SHP77 treated with DMSO at 0.1 percent for 48 hours (cell line): ENCODE measurements at places on chromosomes 4 and X.

DNA sequence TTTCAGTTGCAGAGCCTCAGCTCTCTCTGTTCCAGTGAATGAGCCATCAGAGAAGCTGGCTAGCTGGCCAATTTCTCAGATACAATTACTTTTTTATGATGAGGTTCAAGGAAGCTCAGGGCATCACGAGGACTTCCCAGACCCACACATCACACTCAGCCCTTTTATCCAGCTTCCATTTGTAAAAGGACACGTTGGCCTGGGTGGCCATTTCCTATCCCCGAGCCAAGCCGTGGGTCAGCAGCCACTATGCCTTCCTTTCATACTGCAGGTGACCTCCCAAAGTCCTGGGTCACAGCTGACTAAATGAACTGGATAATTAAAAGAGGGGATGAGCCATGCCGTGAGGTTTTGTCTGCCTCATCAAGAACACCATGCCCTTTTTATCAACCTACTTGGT, 236.9 kb upstream of the PPARGC1A start:
- no peak for DNase-seq

- DNase-seq: no peak
Measured at GRCh38 chr4:8296491-8296890, 26.9 kb downstream of the HTRA3 start.

- no peak for DNase-seq
Measured at GRCh38 chr4:77349364-77349763, 192.4 kb downstream of the CCNG2 start.

- no peak for DNase-seq
Measured at GRCh38 chr4:186134257-186134656, 29.8 kb downstream of the FAM149A start.

DNA sequence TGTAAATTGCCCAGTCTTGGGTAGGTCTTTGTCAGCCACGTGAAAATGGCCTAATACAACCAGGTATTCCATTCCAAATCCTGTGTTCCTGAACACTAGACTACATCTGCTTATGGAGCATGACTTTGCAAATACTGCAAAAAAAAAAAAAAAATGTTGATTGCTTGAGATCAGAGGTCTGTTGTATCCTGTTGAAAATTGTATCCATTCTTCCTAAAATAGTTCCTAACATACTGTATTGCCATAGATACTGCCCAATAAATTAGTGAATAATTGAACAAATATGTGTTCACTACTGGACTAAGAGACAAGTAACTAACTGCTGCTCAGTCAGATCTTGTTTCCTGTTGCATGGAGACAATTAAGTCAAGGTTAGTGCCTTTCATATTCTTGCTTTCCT, 164.3 kb upstream of the PABPC4L start:
- DNase-seq: no peak

DNA sequence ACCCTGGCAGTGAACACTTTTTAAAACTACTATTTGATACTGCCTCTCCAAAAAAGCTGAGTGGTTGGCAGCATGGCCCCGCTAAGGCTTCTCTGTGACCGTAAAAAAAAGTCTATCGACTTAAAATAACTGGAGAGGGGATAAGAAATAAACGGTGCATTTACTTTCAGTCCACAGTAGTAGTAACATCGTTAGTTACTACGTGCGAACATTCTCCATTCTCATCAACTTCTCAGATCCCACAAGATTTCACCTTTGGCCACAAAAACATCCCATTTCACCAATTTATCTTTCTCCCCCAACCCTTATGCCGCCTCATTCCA, 524 bp upstream of the EXOSC9 start:
- no peak for DNase-seq

DNA sequence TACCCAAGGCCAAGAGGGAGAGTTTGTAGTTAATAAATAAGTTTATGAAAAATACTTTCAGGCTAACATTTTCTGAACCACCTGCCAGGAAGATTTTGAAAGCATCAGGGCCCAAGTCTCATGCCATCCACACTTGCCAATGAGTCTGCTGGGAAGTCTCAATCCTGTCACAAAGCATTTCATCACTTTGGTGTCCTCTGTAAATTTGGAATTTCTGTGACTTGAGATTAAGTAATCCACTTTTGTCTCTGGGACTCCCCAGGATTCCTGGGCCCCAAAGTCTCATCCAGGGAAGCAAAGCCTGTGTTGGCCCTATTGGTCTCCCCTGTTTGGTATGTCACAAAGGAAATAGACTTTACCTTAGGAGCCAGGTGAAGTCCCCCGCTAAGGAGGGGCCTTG, 99.2 kb upstream of the GPC4 start:
- DNase-seq: no peak

DNA sequence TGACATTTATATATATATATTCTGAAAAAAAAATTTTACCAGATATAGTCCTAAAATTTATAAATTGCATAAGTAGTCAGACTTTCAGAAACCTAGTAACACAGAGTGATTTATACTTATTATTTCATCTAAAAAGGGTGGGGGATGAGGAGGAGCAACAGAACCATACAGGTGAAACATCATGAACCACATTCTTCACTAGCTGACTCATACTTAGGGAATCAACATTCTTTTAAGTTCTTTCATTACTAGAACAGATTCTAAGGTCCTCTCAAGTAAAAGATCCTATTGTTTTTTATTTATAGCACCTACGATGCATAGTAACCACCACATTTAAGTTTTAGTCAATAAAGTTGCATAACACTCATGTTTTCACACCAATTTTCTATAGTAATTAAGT, 166.1 kb downstream of the LRBA start:
- DNase-seq: no peak

GRCh38 chrX:133364865-133365264, 50.4 kb downstream of the GPC4 start:
- no peak for DNase-seq

DNA sequence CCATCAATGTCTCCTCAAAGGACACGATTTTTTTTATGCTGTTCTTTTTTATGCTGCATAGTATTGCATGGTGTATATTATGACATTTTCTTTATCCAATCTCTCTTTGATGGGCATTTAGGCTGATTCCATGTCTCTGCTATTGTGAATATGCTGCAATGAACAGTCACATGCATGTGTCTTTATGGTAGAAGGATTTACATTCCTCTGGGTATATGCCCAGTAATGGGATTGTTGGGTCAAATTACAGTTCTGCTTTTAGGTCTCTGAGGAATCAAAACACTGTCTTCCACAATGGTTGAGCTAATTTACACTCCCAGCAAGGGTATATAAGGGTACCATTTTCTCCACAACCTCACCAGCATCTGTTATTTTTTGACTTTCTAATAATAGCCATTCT, 113.9 kb downstream of the GRIA3 start:
- DNase-seq: no peak

DNA sequence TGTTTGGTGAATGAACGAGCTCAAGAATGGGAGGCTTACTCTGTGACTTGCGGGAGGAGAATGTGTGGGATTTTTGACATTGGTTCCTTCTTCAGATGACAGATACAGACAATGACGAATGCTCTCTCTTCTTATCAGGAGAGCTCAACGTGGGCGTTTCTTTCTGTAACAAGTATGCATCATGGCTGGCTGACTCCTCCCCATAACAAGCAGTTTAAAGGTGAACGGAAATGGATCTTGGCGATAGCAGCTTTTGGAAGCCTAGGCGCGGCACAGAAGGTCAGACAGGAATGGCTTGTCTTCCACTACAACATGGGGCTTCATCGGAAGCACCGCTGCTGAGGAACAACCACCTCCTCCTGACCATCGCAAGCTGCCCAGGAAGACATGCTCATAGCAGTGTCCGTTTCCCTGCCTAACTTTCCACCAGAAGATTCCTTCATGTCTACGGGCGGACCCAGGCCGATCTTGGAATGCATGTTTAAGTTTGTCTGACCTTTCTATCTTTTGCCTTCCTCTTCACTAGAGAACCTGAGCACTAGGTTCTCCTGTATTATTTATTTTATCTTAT, 18.3 kb upstream of the ACSL1 start:
- no peak for DNase-seq

DNA sequence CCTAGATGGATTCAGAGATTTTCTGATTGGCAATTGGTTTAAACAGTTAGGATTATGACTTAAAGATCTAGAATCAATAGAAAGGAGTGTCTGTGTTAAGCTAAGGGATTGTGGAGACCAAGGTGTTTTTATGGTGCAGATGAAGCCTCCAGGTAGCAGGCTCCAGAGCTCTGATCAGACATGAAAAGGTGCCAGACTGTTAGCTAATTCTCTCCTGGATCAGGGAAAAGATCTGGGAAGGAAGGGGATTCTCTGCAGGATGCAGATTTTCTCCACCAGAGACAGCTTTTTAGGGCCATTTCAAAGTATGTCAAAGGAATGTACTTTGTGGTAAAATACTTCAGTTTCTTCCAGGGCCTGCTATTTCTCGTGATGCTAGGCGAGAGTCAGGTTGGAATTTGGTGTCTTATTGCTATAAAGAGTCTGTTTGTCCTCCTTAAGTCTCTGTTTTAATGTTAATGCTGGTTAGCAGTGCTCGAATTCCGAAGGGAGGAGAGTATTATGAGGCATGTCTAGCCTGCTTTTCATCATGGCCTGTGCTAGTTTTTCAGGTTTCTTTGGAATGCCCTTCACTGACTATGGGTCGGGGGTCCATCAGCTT, 12.0 kb upstream of the GPR78 start:
- DNase-seq: no peak

DNA sequence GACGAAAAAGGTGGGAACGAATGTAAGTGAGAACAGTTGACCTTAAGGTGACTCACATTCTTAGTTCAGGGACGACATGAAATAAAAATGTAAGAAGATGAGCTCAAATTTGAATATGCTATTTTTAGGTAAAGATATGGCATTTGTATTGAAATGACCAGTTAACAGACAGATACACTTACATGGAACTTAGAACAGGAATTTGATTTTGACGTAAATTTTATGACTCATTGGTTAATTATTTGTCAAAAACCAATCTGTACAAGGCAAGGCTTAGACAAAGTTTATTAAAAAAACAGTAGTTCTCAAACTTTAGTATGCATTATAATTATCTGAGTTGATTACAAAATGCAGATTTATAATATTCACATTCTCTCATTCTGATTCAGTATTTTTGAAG, 469.4 kb downstream of the CFAP47 start:
- DNase-seq: no peak

GRCh38 chr4:138320030-138320429, 77.9 kb upstream of the SLC7A11 start:
- no peak for DNase-seq

GRCh38 chrX:10173331-10173900, 16.6 kb downstream of the CLCN4 start:
- DNase-seq: no peak

GRCh38 chrX:150236327-150236726, 126.8 kb upstream of the MAMLD1 start:
- DNase-seq: no peak

DNA sequence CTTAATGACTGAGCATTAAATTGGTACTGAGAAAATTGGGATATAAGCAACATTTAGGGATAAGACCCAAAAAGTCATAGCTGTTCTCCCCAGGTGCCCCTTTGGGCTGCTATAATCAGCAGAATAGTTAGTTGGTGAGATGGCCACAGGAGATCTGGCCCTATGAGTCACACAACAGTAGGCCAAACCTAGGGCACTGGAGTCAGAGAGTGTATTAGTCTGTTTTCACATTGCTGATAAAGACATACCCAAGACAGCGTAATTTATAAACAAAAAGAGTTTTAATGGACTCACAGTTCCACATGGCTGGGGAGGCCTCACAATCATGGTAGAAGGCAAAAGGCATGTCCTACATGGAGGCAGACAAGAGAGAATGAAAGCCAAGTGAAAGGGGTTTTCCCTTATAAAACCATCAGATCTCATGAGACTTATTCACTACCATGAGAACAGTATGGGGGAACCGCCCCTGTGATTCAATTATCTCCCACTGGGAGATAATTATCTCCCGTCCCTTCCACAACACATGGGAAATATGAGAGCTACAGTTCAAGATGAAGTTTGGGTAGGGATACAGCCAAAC, 338.3 kb upstream of the NR3C2 start:
- no peak for DNase-seq

DNA sequence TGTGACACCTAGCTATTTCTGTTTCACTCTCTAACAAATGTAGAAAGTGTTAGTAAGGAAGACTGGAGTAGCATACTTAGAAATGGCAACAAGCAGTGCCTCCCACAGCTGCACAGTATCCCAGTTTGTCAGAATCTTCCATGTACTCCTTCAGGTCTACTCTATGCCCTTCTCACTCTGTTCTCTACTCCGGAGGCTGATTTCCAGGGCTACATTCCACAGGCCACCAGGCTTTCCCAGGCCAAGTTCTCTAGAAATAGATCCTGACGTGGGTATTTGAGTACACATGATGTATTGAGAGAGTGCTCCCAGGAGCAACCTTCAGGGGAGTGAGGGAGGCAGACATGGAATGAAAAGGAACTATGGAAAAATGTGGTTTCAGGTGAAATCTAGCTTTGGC, 177.3 kb upstream of the GK2 start:
- DNase-seq: no peak

DNA sequence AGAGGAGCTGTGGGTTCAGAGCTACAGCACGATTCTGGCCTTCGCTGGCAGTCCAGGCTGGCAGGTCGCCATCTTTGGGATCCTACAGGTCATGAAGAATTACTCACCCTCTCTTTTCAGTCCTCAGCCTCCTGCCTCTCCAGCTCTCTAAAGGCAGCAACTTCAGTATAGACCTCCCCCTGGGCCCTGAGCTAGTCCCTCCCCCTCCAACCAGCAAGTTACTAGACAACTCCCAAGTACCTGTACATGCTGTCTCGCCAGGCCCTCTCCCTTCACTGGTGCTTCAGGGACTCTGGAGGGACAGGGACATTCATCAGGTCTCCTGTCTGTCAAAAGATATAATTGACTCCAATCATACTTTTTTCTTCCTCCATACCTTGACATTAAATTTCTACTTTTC, at the start of gene GPR119:
Gene GPR119, minus strand, starts transcription at position 155 of the 400 bp plus-strand sequence. CDS start 227 bp downstream, outside the sequence.
- no peak for DNase-seq

GRCh38 chr4:95599777-95600400, 51.1 kb upstream of the UNC5C start:
- no peak for DNase-seq

DNA sequence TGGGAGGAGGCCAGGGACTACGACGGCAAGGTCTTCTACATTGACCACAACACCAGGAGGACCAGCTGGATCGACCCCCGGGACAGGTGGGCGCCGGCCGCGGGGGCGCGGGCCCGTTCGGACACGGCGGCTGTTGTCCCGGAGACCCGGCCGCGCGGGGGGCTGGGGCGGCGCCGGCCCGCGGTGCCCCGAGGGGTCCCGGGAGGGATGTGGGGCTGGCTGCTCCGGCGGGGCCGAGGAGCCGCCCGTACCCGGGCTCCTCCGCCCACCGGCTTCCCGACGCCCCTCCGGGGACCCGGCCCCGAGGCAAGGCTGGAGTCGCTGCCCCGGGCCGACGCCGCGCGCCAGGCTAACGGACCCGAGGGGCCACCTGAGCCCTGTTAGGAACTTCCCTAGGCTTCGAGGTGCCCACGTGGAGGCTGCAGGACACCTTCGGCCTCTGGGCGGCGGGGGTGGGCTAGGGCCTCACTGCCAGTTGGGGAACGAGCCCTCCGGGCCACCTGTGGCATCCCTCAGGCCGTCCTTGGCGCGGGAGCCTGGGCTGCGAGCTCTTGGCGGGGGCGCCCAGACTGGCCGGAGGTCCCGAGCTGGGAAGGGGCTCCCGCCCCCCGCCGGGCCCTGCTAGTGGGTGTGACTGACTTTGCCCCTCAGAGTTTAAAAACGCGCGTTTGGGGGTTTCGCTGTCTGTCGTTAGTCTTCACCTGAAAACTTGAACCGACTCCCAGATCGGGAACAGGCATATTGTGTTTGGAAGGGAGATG, 660 bp downstream of the WWC2 start:
- DNase-seq: no peak
